ENCODE measurements at places on chromosomes 2 and 18.

DNA sequence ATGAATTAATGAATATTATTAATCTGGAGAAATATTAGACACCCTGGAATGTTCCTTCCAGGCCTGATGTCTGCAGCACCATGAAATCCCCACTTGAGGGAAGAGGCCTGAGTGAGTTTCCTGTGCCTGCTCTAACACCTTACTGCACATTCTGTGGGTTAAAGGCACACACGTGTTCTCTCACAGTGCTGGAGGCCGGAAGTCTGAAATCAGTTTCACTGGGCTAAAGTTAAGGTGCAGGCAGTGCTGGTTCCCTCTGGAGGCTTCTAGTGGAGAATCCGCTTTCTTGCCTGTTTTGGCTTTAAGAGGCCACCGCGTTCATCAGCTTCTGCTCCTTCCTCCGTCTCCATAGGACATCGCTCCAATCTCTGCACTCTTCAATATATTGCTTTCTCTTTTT is 48.7 kb downstream of the ACKR3 start:
- DNase-seq = no peak

DNA sequence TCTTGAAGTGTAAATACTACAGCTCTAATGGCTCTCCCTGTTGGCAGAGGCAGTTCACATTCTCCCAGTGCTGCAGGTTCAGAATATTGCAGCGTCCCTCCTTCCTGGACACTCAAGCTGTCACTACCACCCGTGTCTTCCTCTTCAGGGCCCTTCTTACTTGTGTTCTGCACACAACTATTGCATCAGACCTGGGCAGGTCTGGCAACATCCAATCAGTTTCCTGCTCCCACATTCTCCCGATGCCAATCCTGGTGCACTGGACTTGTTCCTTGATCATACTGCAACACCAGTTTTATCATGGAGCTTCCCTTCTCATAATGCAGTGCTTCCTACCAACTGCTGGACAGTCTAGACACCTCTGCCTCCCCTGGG is 161.5 kb downstream of the CAPN13 start:
- no peak for DNase-seq

- DNase-seq = peak; percentile 96
Observed at GRCh38 chr2:37641582-37642171, 29.8 kb downstream of the CDC42EP3 start.

DNA sequence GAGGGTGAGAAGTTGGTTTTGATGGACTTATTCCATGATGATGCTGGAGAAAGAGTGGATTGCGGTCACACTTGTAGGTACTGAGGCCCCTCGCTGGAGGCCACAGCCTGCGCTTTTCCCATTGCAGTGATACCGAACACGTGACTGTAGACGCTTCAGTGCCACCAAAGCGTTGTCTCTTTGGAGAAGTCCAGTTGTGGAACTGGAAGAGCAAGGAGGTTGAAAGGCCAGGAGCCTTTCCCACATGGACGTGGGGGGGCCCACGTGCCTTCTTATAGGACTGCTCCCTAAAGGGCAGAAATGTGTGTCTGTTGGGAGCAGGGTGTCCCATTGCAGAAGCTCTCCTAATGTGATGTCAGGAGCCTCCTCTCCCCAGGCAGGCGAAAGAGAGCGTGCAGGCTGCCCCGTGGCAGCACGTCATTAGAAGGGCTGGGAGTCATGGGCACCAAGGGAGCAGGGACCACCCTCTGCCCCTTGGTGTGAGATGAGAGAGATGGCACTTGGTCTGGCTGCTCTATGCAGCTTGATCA is 31.5 kb downstream of the LPIN1 start:
- no peak for DNase-seq

DNA sequence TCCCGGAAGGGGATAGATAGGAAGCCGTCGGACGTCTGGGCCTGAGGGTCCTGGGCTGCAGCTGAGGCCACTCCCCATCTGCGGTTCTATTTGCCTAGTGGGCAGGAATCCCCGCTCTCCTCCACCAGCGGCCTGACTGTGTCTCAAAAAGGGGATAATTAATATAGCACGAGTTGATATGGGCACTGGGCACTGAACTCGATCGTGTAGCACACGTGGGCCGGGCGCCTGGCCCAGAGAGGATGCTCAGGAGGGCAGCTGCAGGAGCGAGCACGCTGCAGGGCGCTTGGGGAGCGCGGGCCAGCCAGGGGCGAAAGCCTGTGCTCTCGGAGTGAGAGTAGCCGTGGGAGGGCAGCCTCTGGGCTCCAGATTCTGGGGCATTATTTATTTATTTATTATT is 8.8 kb upstream of the GBX2 start:
- DNase-seq = no peak

DNA sequence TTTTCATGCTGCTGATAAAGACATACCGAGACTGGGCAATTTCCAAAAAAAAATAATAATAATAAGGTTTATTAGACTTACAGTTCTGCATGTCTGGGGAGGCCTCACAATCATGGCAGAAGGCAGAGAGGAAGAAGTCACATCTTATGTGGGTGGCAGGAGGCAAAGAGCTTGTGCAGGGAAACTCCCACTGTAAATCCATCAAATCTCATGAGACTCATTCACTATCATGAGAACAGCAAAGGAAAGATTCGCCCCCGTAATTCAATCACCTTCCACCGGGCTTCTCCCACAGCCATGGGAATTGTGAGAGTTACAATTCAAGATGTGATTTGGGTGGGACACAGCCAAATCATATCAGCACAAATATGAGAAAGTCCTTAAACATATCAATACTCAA is 1314.8 kb downstream of the DPP10 start:
- no peak for DNase-seq

- peak; percentile 68 for DNase-seq
Observed at GRCh38 chr2:235300368-235301201, 193.3 kb upstream of the AGAP1 start.

- peak; percentile 87 for DNase-seq
Observed at GRCh38 chr2:207505728-207506127, 24.0 kb upstream of the CREB1 start.

DNA sequence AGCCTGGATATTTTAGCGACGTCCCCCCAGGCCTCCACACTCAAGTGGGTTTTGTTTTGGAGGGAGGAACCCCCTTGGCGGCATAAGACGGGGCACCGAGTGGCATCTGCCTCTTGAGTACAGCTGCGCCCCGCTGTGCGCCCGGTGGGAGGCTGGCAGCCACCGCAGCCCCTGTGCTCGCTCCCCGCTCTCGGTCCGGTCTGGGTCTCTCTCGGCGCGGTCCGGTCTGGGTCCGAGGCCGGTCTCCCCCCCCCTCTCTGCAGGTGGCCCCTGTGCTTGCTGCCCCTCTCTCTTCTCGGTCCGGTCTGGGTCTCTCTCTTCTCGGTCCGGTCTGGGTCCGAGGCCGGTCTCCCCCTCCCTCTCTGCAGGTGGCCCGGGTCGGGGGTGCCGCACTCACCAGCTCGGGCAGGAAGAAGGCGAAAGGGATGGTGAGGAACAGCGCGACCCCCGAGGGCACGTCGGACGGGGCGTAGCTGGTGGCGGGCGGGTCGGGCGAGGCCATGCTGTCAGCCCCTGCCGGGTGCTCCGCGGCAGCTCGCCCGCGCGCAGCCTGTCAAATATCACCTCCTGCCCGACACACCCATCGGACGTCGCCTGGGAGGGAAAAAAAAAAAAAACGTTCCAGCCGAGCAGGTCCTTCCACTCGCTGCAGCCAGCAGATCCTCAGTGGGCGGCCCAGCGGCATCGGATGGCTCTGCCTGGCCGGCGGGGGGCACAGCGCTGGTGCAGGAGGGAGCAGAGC is at the start of gene MALL:
Gene MALL (minus strand): TSS at position 532 of the 742 bp plus-strand sequence. CDS start 30 bp downstream, at position 502.
- no peak for DNase-seq

- no peak for DNase-seq
Observed at GRCh38 chr2:74499267-74499939, at the start of gene LBX2. Gene LBX2 (minus strand): TSS chr2:74499603. CDS start chr2:74499537, 66 bp downstream.

- no peak for DNase-seq
Observed at GRCh38 chr18:59942601-59943000, 42.8 kb downstream of the PMAIP1 start.

- no peak for DNase-seq
Observed at GRCh38 chr18:79402209-79402576, 6.5 kb downstream of the NFATC1 start.

- no peak for DNase-seq
Observed at GRCh38 chr2:69911985-69912563, 2.8 kb upstream of the MXD1 start.

DNA sequence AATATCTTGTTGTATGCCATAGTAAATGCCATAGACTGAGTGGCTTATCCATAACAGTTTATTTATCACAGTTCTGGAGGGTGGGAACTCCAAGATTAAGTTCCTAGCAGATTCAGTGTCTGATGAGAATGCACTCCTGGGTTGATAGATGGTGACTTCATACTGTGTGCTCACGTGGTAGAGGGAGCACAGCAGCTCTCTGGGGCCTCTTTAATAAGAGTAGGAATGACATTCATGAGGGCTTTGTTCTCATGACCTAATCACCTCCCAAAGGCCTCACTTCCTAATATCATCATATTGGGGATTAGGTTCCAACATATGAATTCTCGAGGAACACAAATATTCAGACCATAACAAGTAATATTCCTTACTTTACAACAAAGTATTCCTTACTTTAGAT is 98.1 kb upstream of the SH3BP4 start:
- DNase-seq = no peak

GRCh38 chr18:46856973-46857372 is 60.3 kb downstream of the PIAS2 start:
- no peak for DNase-seq

GRCh38 chr18:6682437-6683111 is 46.9 kb upstream of the ARHGAP28 start:
- no peak for DNase-seq

GRCh38 chr2:223562078-223562477 is 40.1 kb downstream of the SCG2 start:
- no peak for DNase-seq

DNA sequence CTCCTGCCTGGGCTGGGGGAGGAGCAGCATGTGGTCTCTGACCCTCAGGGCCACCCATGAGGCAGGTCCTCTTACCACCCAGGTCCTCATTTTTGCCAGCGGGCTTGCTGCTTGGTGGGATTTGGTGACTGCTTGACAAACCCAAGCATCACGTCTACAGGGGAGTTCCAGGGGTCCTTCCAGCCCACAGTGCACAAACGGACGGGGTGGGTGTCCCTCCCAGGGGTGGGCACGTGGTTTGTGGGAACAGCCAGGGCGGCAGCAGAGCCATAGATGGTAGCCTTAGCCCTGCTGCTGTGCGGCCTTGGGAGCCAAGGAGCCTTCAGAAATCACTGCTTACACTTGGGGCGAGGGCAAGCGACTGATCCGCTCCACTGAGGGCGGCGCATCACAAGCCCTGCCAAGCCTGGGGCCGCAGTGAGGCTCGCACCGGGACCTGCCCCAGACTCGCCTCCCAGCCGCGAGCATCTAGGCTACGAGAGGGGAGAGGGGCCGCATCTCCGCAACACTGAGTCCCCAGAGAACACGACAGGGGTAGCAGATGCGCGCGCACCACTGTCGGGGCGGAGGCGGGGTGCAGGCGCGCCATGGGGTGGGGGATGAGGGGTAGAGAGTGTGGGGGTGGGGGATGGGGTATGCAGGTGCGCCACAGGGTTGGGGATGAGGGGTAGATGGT is 36.9 kb downstream of the SNED1 start:
- DNase-seq = no peak

DNA sequence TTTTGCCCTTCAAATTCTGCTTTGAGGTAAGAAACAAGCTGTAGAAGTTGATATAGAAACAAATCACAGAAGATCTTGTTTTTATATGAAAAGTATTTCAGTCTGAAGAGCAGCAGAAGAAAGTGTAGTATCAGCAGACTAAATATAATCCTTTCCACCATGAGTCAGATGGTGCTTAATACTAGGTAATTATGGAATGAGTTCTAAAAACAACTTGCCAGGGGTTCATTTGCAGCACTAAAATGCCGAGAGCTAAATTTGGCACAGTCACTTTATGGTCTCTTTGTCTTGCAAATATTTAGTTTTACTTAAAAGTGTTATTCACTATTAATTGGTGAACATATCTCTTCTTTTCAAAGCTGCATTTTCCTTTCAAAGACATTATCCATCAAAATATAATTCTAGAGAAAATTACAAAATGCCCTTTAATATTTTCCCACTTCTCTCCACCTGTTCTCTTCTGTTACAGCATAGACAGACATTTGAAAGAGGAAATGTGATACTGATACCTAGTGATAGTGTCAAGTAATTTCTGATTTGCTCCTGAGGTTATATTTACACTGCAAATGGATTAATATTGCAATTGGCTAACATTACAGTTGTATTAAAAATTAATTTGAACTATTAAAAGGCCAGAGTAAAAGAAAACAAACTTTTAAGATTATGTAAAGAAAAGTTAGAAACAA is 5.3 kb downstream of the MYL1 start:
- no peak for DNase-seq

DNA sequence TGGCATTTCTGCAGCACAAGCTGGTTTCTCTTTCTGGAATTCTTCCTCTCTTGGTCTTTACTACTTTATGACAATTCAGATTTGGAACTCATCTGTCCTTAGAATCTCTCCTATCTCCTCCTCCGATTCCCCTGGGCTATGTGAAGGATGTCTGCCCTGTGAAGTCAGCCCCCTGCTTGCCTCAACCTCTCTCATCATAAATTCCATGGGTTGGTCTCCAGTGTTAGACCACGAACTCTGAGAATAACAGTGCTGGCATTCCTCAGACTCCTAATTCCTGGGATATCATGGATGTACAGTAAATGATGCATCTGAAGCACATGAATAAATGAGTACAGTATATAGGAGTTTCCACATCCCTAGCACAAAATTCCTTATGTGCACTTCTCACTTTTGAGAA is 21.0 kb upstream of the CYRIA start:
- no peak for DNase-seq

- DNase-seq = no peak
Observed at GRCh38 chr2:64832936-64833335, 156.3 kb upstream of the SLC1A4 start.
